Natural killer cell (primary cell): ENCODE measurements at places on chromosomes 11 and 22. TPM values are rescaled to one million over a fixed set of nuclear protein-coding genes. Genes with fewer than 3 reads are reported as not detected.
A peak's percentile ranks its signal among the peaks of the same experiment; 100 is the strongest.

- H3K27me3 ChIP-seq = no peaks in the 10 kb centered on the region
- H3K4me3 ChIP-seq = no peak overlapping the region
- H3K36me3 ChIP-seq = no peaks in the 10 kb centered on the region
- H3K4me1 ChIP-seq = no peaks in the 10 kb centered on the region
Measured at GRCh38 chr22:48501231-48501750, 1326.4 kb downstream of the BRD1 start.

- no peak overlapping the region for H3K27ac ChIP-seq
- H3K4me1 ChIP-seq = peaks cover 16% of the 10 kb centered on the region
- H3K4me3 ChIP-seq = no peak overlapping the region
- no peak for DNase-seq
Measured at GRCh38 chr11:119419834-119420492, 3.0 kb downstream of the THY1 start.

- no peaks in the 10 kb centered on the region for H3K4me1 ChIP-seq
- H3K36me3 ChIP-seq = no peaks in the 10 kb centered on the region
- no peak overlapping the region for H3K27ac ChIP-seq
- H3K27me3 ChIP-seq = no peaks in the 10 kb centered on the region
Measured at GRCh38 chr22:28268171-28268570, 349.1 kb upstream of the PITPNB start.

DNA sequence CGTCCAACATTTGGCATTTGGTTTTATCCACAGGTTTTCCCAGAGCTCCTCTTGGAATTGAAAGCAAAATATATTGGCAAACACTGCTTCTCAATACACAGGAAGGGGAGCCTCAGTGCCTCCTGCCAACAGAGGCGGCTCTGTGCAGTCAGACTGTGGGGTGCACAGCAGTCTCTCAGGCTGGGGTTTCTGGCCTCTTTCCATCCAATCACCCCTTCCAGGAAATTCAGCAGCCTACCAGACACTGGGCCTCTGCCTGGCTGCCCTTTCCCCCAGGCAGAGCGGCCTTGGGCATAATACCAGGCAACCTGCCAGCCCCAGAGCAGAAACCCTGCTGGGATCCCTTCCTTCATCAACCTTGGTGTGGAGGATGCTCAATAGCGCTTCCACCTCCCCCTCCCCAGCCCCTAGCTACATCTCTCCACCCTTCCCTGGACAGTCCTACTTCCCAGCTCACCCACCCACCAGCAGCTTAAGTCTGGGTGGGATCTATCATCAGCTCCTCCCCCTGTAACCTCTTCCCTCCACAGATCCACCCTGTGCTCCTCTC lies 17.8 kb upstream of the RAPSN start:
- DNase-seq = no peak
- H3K27ac ChIP-seq = no peak overlapping the region
- no peaks in the 10 kb centered on the region for H3K27me3 ChIP-seq
- peaks cover 3% of the 10 kb centered on the region for H3K4me1 ChIP-seq
- H3K36me3 ChIP-seq = peaks cover 58% of the 10 kb centered on the region

The RHBDD3 gene
- 16.6 TPM for total RNA-seq

- H3K27me3 ChIP-seq = no peaks in the 10 kb centered on the region
- no peaks in the 10 kb centered on the region for H3K36me3 ChIP-seq
- DNase-seq = no peak
- H3K4me1 ChIP-seq = no peaks in the 10 kb centered on the region
Measured at GRCh38 chr11:110034806-110035205, 58.4 kb upstream of the ZC3H12C start.

GRCh38 chr11:47143322-47143721 lies 33.4 kb downstream of the ARFGAP2 start:
- H3K4me1 ChIP-seq = no peaks in the 10 kb centered on the region
- no peak overlapping the region for H3K27ac ChIP-seq
- DNase-seq = no peak
- peaks cover 1% of the 10 kb centered on the region for H3K36me3 ChIP-seq
- H3K4me3 ChIP-seq = no peak overlapping the region

The DERL3 gene
- 24.5 TPM for total RNA-seq

- H3K4me1 ChIP-seq = no peaks in the 10 kb centered on the region
- no peak overlapping the region for H3K27ac ChIP-seq
- H3K4me3 ChIP-seq = no peak overlapping the region
- no peaks in the 10 kb centered on the region for H3K27me3 ChIP-seq
- no peak for DNase-seq
- H3K36me3 ChIP-seq = no peaks in the 10 kb centered on the region
Measured at GRCh38 chr22:34886391-34886790, 179.6 kb upstream of the ISX start.

GRCh38 chr11:58807343-58807742 lies 37.2 kb downstream of the GLYATL2 start:
- no peak overlapping the region for H3K4me3 ChIP-seq
- H3K27me3 ChIP-seq = no peaks in the 10 kb centered on the region
- no peak for DNase-seq
- H3K27ac ChIP-seq = no peak overlapping the region

- no peak for DNase-seq
- H3K27me3 ChIP-seq = no peaks in the 10 kb centered on the region
Measured at GRCh38 chr11:38814670-38815069, 2216.6 kb upstream of the RAG2 start.

GRCh38 chr22:37427135-37427710 lies at the start of gene ELFN2:
ELFN2 (minus strand) TSS chr22:37427479; CDS start chr22:37375534, 51,945 bp downstream.
- H3K4me1 ChIP-seq = peaks cover 20% of the 10 kb centered on the region
- DNase-seq = no peak
- H3K36me3 ChIP-seq = no peaks in the 10 kb centered on the region
- peaks cover 31% of the 10 kb centered on the region for H3K27me3 ChIP-seq
- no peak within 1 kb of the TSS for H3K27ac ChIP-seq
- no peak within 1 kb of the TSS for H3K4me3 ChIP-seq

DNA sequence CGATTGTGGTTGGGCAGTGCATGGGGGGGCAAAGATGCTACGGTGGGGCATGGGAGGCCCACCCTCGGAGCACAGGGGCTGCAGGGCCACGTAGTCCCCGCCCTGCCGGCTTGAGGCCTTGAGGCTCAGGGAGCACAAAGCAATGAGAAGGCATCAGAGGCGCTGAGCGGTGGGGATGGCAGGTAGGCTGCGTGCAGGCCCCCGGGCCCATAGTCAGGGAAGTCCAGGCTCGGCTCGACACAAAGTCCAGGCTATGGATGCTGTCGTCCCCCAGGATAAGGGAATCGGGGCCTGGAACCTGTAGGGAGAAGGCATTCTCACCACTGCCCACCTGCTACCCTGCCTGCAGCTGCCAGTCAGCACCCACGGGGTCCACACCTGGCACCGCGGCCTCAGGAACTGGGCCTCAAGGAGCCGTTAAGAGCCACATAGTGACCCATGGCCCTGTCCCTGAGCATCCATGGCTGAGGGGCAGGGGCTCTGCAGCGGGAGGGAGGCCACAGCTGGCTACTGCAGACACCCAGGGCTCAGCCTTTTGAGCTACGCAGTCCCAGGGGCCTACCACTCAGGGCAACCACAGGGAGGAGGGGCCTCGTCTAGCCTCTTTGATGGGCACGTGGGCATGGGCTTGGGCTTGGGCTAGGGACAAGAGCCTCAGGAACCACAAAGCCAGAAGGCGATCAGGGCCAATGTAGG lies 179.7 kb downstream of the IGLL1 start:
- H3K36me3 ChIP-seq = no peaks in the 10 kb centered on the region
- no peak overlapping the region for H3K4me3 ChIP-seq
- no peaks in the 10 kb centered on the region for H3K27me3 ChIP-seq
- DNase-seq = no peak

DNA sequence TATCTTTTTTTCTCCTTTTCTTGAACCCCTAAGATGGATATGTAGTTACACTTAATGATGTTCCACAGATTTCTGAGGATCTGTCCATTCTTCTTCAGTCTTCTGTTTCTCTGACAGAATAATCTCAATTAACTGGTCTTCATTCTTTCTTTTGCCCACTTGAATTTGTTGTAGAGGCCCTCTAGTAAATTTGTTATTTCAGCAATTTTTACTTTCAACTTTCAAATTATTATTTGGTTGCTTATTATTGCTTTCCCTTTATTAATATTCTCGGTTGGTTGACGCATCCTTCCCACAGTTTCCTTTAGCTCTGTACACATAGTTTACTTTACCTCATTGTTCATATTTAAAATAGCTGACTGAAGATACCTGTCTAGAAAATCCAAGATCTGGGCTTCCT lies 1013.7 kb upstream of the CNTN5 start:
- no peak overlapping the region for H3K27ac ChIP-seq
- H3K4me1 ChIP-seq = no peaks in the 10 kb centered on the region
- DNase-seq = no peak
- H3K27me3 ChIP-seq = no peaks in the 10 kb centered on the region
- no peaks in the 10 kb centered on the region for H3K36me3 ChIP-seq

The FJX1 gene
- not detected for total RNA-seq

GRCh38 chr11:56885177-56885576 lies 103.5 kb upstream of the OR5AK2 start:
- H3K4me1 ChIP-seq = no peaks in the 10 kb centered on the region
- no peaks in the 10 kb centered on the region for H3K36me3 ChIP-seq
- no peak overlapping the region for H3K4me3 ChIP-seq
- no peaks in the 10 kb centered on the region for H3K27me3 ChIP-seq
- no peak overlapping the region for H3K27ac ChIP-seq

The TSPO gene
- 81.7 TPM for total RNA-seq

GRCh38 chr22:45441138-45441537 lies 27.6 kb downstream of the RIBC2 start:
- peaks cover 2% of the 10 kb centered on the region for H3K27me3 ChIP-seq
- no peaks in the 10 kb centered on the region for H3K36me3 ChIP-seq
- H3K4me3 ChIP-seq = no peak overlapping the region
- H3K27ac ChIP-seq = no peak overlapping the region
- DNase-seq = no peak
- no peaks in the 10 kb centered on the region for H3K4me1 ChIP-seq

- no peaks in the 10 kb centered on the region for H3K4me1 ChIP-seq
- no peak overlapping the region for H3K4me3 ChIP-seq
- H3K27ac ChIP-seq = no peak overlapping the region
Measured at GRCh38 chr11:57881647-57882046, 120.0 kb downstream of the CTNND1 start.

The SLC6A5 gene
- total RNA-seq = not detected

- DNase-seq = no peak
- H3K36me3 ChIP-seq = peaks cover 24% of the 10 kb centered on the region
- peak within 1 kb of the TSS; percentile 94 for H3K27ac ChIP-seq
- no peaks in the 10 kb centered on the region for H3K27me3 ChIP-seq
Measured at GRCh38 chr11:68038718-68039525, at the start of gene TCIRG1. TCIRG1 (plus strand) TSS chr11:68039025; CDS start chr11:68041272, 2,247 bp downstream.

DNA sequence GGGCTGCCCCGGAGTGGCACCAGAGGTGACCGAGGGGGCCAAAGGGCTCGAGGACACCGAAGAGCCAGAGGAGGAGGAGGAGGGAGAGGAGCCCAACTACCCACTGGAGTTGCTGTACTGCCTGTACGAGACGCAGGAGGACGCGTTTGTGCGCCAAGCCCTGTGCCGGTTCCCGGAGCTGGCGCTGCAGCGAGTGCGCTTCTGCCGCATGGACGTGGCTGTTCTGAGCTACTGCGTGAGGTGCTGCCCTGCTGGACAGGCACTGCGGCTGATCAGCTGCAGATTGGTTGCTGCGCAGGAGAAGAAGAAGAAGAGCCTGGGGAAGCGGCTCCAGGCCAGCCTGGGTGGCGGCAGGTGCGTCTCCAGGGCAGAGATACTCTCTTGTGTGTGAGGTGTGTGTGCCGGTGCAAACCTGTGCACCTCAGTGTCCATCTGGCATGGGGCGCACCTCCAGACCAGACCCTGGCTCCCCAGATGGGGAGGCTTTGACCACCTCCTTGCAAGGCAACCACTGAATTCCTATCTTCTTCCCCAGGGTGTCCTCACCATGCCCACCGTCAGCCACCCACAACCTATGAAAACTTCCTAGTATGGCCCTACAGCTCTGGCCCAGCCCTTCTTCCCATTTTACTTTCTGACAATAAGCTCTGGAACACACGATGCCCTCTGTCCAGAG lies 3.4 kb downstream of the NLRP6 start:
- H3K4me3 ChIP-seq = peak overlapping the region; percentile 23
- no peak overlapping the region for H3K27ac ChIP-seq
- no peak for DNase-seq
- no peaks in the 10 kb centered on the region for H3K36me3 ChIP-seq

- no peak for DNase-seq
- H3K4me1 ChIP-seq = no peaks in the 10 kb centered on the region
- no peaks in the 10 kb centered on the region for H3K36me3 ChIP-seq
- no peaks in the 10 kb centered on the region for H3K27me3 ChIP-seq
Measured at GRCh38 chr11:31865606-31866300, 54.6 kb upstream of the PAX6 start.

GRCh38 chr11:104319396-104319795 lies 155.4 kb upstream of the PDGFD start:
- no peak overlapping the region for H3K4me3 ChIP-seq
- H3K27ac ChIP-seq = no peak overlapping the region
- H3K4me1 ChIP-seq = no peaks in the 10 kb centered on the region
- no peaks in the 10 kb centered on the region for H3K36me3 ChIP-seq

- no peaks in the 10 kb centered on the region for H3K27me3 ChIP-seq
- H3K4me1 ChIP-seq = peaks cover 2% of the 10 kb centered on the region
- H3K27ac ChIP-seq = no peak overlapping the region
- H3K4me3 ChIP-seq = no peak overlapping the region
Measured at GRCh38 chr11:112166562-112166961, 610 bp upstream of the TEX12 start.

GRCh38 chr22:46050451-46050845 lies 73.5 kb upstream of the WNT7B start:
- no peak overlapping the region for H3K4me3 ChIP-seq
- H3K27ac ChIP-seq = peak overlapping the region; percentile 54
- no peaks in the 10 kb centered on the region for H3K36me3 ChIP-seq
- peaks cover 75% of the 10 kb centered on the region for H3K4me1 ChIP-seq

The OR52A5 gene
- total RNA-seq = not detected

DNA sequence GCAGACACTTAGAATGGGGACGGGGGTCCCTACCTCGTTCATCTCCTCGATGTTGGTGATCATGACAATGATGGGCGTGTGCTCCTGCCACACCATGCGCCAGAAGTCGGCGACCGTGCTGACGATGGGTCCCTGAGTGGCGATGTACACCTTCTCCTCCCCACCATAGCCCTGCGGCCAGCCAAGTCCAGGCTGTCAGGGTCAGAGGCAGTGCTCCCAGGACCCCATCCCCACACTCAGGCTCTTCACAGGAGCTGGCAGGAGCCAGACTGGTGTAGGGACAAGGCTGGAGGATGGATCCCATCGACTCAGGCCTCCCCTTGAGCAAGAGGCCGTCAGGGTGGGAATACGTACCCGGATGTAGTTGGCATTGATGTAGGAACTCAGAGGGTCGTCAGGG lies 7.2 kb upstream of the IGSF22 start:
- no peak overlapping the region for H3K27ac ChIP-seq
- no peaks in the 10 kb centered on the region for H3K4me1 ChIP-seq
- no peak for DNase-seq

The PDE3B gene
- 34.5 TPM for total RNA-seq

- H3K27me3 ChIP-seq = no peaks in the 10 kb centered on the region
- no peaks in the 10 kb centered on the region for H3K4me1 ChIP-seq
- no peak overlapping the region for H3K4me3 ChIP-seq
- H3K27ac ChIP-seq = no peak overlapping the region
- H3K36me3 ChIP-seq = no peaks in the 10 kb centered on the region
- no peak for DNase-seq
Measured at GRCh38 chr11:91433284-91434010, 791.2 kb upstream of the FAT3 start.

- no peak for DNase-seq
- no peaks in the 10 kb centered on the region for H3K36me3 ChIP-seq
- H3K27me3 ChIP-seq = no peaks in the 10 kb centered on the region
- no peaks in the 10 kb centered on the region for H3K4me1 ChIP-seq
- no peak overlapping the region for H3K27ac ChIP-seq
Measured at GRCh38 chr11:116557282-116557681, 215.5 kb downstream of the BUD13 start.

The GSTT2 gene
- total RNA-seq = not detected
